ENCODE measurements at places on chromosomes 16 and 17.

- DNase-seq, result no peak
Observed at GRCh38 chr16:50445621-50446555, 77.1 kb upstream of the BRD7 start.

DNA sequence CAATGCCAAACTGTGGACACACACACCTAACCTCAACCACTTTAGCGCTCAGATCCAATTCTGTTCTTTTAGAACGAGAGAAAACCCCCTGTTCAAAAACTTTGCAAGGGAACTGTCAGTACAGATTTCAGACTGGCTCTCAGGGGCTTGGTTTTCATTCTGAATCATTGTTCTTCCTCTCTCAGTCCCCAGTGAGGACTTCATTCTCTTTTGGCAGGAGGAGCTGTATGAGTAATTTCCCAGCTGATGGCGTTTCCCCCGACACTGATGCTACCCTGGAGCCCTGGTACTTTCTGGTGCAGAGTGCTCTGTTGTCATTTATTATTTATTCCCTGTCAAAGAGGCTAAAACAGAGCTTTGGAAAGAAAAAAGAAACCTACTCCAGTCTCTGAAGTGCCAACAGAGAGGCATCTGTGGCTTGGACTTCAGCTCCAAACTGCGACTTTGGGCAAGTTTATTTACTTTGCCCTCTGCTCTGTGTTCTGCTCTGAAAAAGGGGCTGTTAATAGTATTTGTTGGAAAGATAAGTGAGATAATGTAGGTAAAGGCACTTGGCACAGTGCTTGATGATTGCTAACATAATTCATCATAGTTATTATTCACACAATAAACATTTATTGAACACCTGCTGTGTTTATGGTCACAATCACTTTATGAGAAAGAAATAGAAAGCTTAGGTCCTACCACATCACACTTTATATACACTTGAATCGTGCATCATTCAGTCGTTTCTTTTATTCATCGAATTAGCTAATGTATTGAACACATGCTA is 28.3 kb downstream of the ETV4 start:
- DNase-seq, result no peak

DNA sequence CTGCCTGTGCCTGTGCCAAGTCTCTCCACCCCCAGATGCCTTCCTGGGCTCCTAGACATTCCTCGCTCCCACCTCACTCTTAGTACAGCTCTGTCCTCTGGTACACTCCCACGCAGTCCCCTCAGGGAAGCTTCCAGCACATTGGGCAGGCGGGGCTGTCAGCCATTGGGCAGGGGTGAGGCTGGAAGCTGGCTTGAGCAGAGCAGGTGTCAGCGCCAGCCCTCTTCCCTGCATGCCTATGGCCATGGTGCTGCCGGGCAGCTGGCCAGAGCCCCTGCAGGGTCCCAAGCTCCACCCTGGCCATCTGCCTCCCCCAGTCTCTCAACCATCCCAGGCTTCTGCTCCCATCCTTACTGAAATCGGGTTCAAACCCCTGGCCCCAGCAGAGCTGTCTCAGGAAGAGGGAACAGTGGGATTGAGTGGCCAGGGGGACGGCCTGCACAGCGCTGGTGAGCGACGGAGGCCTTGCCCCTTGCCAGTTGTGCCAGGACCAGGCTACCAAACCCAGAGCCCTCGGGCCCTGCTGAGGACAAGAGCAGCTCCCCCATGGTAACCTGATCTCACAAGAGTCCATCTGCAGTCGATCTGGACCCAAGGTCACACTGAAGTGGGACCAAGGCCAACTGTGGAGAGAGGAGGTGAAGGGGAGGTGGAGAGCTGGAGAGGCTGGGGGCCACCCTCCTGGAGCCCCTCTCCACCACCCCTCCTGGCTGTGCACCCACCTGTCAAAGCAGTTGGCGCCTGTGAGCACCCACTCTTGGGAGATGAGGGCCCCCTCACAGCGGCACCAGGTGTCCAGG is 2.4 kb upstream of the B9D1 start:
- no peak for DNase-seq

DNA sequence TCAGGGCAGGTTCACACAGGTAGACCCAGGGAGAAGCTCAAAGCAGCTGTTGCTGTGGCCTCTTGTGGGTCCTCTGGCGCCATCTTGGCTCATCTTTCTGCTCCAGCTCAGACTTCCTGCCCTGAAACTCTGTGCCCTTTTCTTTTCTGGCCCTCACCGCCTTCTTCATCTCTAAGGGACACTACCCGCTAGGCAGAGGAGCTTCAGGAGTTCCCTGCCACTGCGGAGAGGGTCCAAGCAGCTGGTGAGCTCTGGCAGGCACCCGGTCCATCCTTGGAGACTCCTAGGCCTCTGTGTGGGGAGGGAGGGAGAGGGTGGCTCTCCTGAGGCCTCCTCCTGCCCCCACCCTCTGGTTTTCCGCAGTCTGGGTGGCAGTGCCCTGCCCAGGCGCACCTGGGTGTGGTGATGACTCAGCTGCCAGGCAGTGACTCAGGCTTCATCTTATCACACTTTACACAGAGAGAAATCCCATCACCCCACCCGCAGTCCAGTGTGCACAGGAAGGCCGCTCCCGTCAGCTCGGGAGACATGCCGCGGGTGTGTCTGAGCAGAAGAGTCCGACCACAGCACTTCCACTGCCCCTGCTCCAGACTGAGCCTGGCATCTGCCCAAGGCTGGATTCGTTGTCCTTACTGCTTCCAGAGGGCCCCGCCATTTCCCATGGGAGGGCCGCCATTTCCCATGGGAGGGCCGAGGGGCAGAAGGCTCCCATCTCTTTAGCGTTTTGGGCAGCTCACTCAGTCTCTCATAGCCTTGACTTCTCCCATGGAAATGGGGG is 7.3 kb downstream of the NT5C start:
- peak; percentile 81 for DNase-seq

GRCh38 chr17:9935408-9935807 is 30.3 kb upstream of the RCVRN start:
- no peak for DNase-seq

- DNase-seq, result no peak
Observed at GRCh38 chr17:29177541-29177870, 2.7 kb downstream of the MYO18A start.

GRCh38 chr17:61454381-61455323 is 2.4 kb downstream of the TBX4 start:
- DNase-seq, result no peak

- DNase-seq, result no peak
Observed at GRCh38 chr17:33469421-33469820, 176.3 kb upstream of the ASIC2 start.

DNA sequence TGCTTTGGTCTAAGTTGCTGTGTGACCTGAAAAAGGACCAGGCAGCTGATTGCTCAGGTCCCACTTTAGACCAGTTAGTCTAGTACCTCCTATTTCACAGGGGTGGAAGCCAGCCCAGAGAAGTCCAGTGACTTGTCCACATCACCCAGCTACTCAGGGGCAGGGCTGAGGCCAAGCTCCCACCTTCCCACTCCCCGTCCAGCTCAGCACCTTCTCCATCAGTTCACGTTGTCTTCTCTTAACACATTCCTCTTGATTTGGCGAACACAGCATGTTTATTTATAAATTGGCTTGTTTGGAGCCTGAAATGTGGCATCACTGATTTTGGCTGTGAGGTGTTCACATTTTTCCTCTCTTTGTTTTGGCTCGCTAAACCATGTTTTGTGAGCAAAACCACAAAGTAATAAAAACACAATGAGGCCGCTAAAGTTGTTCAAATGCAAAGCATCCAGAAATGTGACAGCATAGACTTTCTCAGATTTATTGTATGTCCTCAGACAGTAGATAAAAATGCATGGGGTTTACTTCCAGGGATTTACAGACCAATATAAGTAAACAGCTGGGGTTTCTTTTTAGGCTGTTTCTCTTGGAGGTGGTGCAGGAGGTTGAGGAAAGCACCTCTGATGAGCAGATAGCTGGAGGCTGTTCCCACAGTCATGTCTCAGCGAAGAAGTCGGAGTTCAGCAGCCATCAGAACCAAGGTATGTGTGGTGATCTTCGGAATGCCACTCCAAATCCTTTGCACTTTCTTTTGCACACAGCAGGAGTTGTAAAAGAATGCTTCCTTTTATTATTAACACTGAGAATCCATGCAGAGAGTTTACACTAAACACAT is 88.4 kb downstream of the PLXDC1 start:
- DNase-seq, result no peak

DNA sequence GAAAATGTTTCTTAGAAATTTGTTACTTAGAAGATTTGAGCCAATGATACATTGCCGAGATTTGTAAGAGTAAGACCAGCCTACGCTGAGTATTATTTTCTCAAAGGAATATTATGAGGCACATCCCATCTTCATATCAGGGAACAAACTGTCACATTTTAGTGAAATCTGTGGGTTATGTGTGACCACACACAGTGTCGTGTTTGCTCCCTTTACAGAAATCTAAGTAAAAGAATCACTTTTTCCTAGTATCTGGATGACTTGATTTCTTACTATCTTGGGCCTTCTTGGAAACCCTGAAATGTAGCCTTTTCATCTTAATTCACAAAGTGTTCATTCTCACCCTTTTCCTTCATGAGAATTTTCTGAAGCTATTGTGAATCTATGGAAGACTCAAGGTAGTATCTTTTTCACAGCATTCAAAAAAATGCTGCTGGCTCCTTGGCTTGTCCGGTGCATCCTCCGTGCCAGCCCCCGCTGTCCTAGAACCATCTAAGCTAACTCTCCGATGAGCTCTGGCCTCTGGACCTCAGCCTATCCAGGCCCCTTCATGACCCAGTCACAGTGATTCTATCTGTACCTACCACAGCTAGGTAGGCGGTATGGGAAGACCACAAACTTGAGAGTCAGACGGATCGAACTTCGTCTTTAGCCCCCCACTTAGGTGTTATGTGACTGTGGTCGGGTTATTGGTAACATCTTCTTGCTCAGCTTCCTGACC is 524.3 kb downstream of the MAF start:
- DNase-seq, result no peak

- DNase-seq, result no peak
Observed at GRCh38 chr16:21276090-21276489, 2.0 kb downstream of the CRYM start.

GRCh38 chr17:75109407-75110233 is at the start of gene ARMC7:
ARMC7 (plus strand) TSS chr17:75109969; CDS start chr17:75110289, 320 bp downstream.
- peak; percentile 91 for DNase-seq

DNA sequence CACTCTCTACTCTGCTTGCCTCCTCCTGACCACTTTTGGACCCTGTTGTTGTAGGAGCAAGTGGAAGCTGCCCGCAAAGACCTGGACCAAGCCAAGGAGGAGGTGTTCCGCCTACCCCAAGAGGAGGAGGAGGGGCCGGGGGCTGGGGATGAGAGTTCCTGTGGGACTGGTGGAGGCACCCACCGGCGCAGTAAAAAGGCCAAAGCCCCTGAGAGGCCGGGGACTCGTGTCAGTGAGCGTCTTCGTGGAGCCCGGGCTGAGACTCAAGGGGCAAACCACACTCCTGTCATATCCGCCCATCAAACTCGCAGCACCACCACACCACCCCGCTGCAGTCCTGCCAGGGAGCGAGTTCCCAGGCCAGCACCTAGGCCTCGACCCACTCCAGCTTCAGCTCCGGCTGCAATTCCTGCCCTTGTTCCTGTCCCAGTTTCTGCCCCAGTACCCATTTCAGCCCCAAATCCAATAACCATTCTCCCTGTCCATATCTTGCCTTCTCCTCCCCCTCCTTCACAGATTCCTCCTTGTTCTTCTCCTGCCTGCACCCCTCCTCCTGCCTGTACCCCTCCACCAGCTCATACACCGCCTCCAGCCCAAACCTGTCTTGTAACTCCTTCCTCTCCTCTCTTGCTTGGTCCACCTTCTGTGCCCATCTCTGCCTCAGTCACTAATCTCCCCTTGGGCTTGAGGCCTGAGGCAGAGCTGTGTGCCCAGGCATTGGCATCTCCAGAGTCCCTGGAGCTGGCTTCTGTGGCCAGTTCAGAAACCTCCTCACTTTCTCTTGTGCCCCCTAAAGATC is 11.0 kb upstream of the PHKG2 start:
- no peak for DNase-seq

All from OCI-M1 (cell line).